ENCODE measurements at places on chromosomes 11 and 22.

GRCh38 chr11:69694781-69695180 is 9.0 kb downstream of the FGF19 start:
- no peak for DNase-seq

GRCh38 chr22:22452211-22452610 is 56.3 kb downstream of the ZNF280B start:
- no peak for DNase-seq

DNA sequence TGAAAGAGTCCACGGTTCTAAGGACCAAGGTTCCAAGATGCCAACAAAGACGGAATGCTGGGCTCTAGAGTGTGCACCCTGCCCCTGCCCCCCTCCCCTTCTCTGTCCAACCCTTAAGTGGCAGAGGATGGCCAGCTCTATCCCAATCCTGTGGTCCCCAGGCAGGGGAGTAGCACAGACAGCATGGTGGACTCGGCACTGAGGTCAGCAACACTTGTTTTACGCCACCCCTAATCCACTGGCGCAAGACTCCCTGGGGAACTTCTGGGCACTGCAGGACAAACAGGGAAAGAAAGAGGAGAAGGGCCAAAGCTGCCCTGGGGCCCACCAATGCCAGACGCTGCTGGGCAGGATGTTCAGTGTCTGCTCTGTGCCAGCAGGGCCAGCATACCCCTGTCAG is 18.9 kb downstream of the GDPD5 start:
- no peak for DNase-seq

DNA sequence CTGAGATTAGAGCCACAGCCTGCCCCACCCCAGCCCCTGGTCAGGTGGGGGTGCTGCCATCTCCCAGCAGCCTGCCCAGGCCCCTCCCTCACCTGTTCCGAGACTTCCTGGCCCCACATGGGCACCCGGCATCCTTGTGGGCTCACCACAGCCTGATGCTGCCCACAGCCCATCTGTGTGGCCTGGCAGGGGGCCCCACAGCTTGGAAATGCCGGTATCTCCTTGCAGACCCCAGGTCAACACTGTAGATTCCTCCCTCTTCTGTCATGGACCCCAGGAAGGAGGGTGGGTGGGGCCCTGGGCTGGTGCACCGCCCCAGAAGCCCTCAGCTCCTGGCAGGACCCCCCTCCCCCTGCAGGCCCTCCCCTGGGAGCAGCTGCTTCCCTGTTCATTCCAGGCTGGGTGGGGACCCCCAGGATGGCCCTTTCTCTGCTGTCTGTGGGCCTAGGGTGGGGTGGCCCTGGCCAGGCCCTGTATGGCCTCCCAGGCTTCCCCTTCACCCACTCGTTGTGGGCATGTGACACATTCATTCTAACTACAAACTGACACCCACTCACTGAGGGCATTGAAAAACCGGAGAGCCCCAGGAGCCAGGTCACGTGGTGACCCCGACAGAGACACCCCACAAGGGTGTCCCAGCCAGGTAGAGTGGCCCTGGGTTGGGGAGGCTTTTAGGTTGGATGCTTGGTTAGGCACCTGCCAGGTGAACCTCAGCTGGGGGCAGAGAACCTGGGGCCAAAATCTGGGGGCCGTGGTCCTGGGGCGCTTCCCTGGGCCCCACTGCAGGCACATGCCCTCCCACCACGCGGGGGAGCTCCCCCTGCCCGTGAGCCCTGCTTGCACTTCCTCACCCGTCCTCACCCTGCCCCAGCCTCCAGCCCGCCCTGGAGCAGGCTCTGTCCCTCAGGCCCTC is 44.1 kb upstream of the CCDC188 start:
- no peak for DNase-seq

- DNase-seq: no peak
Observed at GRCh38 chr11:64568041-64568571, 22.9 kb upstream of the SLC22A12 start.

GRCh38 chr22:45059296-45059695 is 49.5 kb upstream of the PHF21B start:
- no peak for DNase-seq

GRCh38 chr22:50145721-50146438 is 24.7 kb upstream of the PANX2 start:
- DNase-seq: no peak

- no peak for DNase-seq
Observed at GRCh38 chr11:47946682-47947559, 33.4 kb upstream of the PTPRJ start.

GRCh38 chr22:22973336-22973735 is 85.7 kb downstream of the IGLL5 start:
- no peak for DNase-seq

GRCh38 chr22:50252082-50253045 is 1.3 kb upstream of the HDAC10 start:
- peak; percentile 68 for DNase-seq

DNA sequence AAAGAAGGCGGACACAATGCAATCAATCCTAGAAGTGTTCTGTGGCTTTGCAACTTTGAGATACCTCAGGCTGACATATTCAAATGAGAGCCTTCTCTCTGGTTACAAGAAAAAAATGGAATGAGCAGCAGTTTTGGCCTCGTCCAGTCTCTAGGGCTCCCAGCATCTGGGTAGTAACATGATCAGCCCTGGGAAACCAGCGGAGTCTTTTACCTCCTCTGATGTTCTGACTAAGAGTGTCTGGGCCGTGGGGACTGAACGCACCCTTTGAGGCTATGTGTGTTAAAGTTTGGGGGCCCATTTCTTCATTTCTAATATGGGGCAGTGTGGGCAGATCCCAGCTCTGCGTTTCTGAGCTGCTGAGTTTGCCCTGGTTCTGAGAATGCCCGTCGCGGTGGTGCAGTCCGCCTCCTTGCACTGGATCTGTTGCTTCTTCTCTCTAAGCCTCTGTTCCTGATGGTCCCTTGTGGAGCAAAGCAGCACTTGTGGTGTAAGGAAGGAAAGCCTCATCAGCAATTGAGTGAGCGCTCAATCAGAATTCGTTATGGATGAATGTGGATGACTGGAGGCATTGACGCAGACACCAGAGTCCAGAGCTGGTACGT is 8.1 kb downstream of the PARVB start:
- DNase-seq: no peak

DNA sequence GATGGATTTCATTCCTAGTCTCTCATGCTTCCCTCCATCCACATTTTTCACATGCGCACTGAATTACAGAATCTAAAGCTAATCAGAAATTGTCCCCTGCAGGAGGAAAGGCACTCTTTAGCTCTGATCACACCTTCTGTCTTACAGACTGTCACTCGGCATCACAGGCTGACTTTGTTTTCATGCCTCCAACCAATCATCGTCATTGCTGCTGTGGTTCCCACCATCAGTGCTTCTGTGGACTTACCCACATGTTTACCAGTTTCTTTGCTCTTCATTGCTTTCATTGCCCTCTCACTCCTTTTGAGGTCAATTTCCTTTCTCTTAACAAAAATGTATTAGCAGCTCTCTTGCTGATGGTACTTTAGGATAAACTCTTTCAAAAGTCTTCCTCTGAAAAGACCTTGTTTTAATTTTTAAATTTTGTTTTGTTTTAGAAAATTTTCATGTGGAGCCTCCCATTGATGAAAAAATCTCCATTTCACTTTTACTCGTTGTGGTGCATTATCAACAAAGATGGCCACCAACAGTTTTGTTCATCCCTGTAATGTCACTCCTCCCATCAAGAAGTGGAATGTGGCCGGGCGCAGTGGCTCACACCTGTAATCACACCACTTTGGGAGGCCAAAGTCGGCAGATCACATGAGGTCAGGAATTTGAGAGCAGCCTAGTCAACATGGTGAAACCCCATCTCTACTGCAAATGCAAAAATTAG is 20.2 kb upstream of the TREH start:
- DNase-seq: no peak

DNA sequence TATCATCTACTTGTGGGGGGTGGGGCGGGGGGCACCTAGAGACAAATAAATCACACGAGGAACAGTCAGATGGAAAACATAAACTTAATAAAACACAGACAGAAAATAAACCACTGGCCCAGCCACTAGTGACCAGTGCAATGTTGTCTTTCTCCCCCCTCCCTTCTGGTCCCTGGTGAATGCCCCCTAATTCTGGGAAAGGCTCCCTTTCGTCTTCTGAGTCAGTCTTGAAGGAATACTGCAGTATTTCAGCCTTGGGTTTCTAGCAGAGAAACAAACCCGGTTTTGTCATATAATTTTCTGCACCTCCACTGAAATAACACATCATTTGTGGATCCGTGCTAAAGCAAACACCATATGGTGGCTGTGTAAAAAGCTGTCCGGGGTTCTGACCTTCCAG is 101.7 kb downstream of the ABTB2 start:
- DNase-seq: no peak

- DNase-seq: no peak
Observed at GRCh38 chr11:76231121-76231738, 24.9 kb upstream of the WNT11 start.

DNA sequence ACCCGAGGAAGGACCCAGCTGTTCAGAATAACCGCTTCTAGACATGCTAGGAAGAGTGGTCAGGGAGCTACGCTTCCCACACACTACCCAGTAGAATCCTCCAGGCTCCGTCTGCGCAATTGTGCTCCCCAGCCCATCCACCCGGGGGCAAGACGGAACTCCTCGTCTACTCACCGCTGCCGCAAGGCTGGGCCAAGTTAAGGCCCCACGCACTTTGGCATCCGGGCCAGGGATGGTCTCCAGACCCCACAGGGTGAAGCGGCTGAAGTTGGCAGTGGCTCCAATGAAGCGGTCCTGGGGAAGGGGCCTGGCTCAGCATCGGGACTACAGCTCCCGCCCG is 757 bp downstream of the RNASEH2C start:
- DNase-seq: peak; percentile 43

DNA sequence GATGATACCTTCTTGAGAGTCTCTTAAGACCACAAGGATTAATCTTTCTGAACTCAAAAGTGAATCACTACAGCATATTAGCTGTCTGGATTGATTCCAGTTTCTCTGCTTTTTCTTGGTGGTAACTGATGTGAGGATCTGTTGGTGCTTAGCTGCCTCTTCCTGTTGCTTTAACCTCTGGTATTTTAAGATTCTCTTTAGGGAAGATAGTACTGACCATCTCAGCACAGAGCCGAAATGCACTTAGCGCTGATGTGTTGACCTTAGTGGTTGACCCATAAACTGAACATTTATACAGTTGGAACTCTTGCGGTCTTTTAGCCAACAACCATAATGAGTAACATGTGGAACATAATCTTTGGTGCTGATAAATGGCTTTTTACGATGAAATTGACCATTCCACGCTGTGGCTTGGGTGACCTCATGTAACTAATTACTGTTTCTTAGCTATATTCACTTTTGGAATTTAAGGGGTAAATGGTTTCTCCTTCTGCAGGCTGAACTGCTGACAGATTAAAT is 33.7 kb downstream of the APLP2 start:
- no peak for DNase-seq

GRCh38 chr11:75541193-75542087 is 15.7 kb upstream of the GDPD5 start:
- DNase-seq: no peak

- DNase-seq: no peak
Observed at GRCh38 chr11:123362941-123363340, 67.1 kb upstream of the GRAMD1B start.

DNA sequence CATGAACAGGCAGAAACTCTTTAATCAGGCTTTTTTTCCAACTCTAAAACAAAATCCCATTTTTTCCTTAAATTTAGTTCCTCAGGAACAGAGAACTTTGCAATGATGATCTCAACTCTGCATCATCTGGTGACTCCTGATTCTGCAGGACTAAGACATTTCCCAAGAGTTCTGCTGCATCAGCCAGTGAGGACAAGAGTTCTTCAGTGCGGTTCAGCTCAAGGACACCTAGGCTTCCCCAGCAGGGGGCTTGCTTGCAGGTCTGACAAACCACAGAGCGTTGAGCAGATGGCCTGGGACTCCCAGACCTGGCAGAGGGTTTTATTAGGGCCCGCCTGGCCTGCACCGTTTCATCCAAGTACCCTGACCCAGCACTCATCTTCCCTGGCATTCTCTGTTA is 6.4 kb downstream of the CDCA5 start:
- no peak for DNase-seq

DNA sequence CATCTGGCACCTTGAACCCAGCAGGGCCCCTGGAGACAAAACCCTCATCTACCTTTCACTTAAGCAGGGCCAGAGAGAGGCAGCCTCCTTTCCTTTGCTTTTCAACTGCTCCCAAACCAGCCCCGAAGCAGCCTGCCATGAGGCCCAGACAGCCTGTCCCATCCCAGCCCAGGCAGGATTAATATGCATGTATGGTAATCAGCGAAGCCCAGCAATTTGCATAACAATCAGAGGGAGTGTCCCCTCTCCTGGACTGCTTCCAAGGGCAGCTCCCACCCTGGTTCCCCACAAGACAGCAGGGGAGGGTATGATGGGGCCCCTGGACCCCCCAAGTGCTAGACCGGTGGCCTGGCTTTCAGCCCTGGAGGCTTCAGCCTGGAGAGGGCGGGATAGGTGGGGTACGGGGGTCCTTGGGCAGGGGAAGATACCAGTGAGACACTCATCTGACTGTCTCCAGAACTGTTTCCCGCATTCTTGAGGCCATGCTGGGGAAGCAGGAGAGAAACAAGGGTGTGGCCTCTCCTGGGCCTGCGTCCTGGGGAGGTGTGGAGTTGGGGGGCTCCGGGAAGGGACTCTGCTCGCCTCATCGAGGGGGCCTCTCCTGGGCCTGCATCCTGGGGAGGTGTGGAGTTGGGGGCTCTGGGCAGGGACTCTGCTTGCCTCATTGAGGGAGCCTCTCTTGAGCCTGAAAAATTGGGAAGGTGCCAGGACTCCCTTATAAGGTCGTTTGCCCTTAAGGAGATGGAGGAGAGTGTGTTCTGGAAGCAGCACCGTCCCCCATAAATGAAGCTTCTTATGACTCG is 93.2 kb upstream of the PRR5 start:
- no peak for DNase-seq

- no peak for DNase-seq
Observed at GRCh38 chr11:122785031-122785541, 53.2 kb upstream of the CRTAM start.

DNA sequence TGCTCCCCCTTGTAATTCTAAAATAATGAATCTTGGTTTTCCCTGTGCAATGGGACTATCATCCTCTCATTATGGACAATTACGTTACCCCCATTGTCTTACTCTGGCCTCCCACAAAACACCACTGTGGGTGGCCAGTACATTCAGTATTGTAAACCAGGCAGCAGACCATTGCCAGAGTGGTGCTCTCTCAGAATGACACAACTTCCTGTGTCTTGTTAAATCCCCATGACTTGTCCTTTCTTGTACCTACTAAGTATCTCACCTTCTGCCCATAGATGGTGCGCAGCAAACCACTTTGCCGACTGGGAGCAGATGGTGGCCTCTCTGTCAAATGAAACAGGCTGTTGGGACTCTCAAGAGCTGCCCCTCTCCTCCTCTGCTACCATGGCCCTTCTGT is 287.1 kb upstream of the RAG2 start:
- no peak for DNase-seq
